ENCODE measurements at places on chromosomes 4 and X. TPM values are rescaled to one million over a fixed set of nuclear protein-coding genes. Genes with fewer than 3 reads are reported as not detected.

DNA sequence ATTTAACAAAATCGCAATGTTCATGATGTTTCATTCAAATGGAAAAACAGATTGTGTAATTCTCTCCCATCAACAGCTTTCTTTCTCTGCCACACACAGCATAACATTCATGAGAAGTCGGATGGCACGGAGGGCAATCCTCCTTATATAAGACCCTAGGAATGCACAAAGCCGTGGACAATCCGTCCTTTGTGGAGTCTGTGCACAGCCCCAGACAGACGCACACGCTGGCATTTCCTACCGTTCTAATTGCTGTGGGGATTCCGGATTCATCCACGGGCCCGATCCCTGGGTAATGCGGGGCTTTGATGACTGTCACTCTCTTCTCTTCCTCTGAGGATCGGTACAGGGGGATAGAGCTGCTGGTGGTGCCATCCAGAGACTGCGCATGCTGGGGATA is 121.9 kb upstream of the PDLIM3 start:
- no peak for DNase-seq

- DNase-seq, result no peak
Observed at GRCh38 chrX:153626025-153626633, 20.9 kb upstream of the DUSP9 start.

- DNase-seq, result no peak
Observed at GRCh38 chrX:83759872-83760271, 101.1 kb upstream of the CYLC1 start.

GRCh38 chrX:110415440-110416170 is 57.0 kb downstream of the RTL9 start:
- no peak for DNase-seq

DNA sequence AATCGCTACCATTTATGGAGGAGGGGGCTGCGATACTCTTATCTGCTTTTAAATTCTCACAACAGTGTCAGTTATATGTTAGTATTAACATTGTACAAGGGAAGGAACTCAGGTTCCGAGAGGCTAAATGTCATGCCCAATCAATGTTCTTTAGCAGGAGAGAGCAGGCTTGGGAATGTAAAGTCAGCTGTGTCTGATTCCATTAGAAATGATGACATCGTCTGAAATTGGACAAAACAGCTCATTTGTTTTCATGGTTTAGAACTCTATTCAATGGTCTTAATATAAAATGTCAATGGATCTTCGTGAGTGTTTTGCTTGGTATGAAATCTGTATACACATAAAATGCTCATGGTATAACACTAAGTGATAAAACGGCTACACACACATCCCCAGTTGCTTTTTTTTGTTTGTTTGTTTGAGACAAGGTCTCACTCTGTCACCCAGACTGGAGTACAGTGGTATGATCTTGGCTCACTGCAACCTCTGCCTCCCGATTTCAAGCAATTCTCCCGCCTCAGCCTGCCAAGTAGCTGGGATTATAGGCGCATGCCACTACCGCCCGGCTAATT is 11.9 kb upstream of the SH3KBP1 start:
- no peak for DNase-seq

GRCh38 chr4:100969925-100970324 is 377.4 kb downstream of the PPP3CA start:
- no peak for DNase-seq

DNA sequence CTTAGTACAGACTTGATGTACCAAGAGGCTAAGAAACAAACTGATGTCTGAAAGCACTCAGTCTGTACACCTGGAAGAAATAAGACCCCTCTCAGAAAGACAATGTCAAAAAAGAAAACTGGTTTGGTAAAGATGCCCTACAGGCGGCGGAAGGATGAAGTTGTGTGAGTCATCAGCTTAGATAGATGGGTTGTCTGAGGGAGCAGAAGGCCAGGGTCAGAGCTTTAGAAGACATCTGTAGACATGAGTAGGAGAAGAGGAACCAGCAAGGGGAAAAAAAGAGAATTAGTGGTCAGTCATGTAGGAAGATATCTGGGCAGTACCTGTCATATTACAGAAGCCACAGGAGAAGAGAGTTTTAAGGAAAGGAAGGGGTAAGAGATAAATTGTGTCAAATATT is 8.3 kb downstream of the SRPX2 start:
- DNase-seq, result no peak

The HCFC1 gene
- 28.4 TPM for polyA plus RNA-seq

The CT55 gene
- polyA plus RNA-seq, result 0.43 TPM

The QRFPR gene
- polyA plus RNA-seq, result 1.6 TPM
